ENCODE measurements at places on chromosomes 1 and 21.

DNA sequence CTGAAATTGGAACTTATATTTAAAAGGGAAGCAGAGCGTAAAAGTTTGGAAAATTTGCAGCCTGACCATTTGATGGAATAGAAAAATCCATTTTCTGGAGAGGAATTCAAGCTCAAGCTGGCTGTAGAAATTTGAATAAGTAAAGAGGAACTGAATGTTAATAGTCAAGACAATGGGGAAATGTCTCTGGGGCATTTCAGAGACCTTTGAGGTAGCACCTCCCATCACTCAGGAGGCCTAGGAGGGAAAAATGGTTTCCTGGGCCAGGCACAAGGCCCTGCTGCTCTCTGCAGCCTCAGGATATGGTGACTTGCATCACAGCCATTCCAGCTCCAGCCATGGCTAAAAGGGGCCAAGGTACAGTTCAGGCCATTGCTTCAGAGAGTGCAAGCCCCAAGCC lies 17.6 kb upstream of the TSHB start:
- DNase-seq, result no peak

DNA sequence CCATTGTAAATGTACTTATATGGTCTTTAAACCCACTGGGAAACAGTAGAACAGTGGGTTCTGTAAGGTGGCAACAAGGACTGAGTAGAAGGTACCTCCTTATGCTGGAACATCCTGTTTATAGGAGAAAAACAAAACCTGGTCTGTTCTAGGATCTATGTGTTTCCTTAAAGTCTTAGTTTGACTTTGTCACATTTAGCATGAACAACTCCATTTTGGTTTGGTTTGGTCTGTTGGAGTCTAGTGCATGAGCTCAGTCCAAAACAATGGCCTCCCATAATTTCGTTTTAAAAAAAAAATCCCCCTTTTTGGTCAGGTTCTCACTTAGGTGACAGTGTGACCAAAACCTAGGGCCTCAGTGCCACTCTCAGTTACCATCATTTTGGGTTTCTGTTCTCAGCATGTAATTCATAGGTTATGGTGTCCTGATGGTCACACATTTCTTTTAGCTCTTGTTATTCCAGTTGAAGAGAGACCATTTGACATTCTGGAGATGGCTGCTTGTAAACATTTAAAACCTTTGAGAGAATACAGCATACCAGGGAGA lies 66.4 kb upstream of the IL12RB2 start:
- no peak for DNase-seq

DNA sequence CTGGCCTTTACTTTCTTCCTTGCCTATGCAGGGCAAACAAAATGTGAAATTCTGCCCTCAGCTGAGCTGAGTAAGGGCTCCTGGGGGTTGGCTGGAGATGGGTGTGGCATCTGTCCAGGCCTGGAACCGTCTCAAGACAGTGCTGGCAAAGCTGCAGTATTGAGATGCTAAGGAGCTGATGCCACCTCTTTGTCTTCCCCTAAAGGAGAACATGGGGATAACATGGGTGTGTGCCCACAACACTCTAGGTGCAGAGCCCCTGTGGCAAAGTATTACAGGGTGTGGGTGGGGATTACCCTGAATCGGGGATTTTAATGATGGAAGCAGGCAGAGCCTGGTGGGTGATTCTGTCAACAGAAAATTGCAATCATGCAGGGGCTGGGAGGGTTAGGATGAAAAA lies 2.5 kb upstream of the ST3GAL3 start:
- DNase-seq, result no peak

GRCh38 chr1:229666585-229666984 lies 40.5 kb downstream of the URB2 start:
- no peak for DNase-seq

DNA sequence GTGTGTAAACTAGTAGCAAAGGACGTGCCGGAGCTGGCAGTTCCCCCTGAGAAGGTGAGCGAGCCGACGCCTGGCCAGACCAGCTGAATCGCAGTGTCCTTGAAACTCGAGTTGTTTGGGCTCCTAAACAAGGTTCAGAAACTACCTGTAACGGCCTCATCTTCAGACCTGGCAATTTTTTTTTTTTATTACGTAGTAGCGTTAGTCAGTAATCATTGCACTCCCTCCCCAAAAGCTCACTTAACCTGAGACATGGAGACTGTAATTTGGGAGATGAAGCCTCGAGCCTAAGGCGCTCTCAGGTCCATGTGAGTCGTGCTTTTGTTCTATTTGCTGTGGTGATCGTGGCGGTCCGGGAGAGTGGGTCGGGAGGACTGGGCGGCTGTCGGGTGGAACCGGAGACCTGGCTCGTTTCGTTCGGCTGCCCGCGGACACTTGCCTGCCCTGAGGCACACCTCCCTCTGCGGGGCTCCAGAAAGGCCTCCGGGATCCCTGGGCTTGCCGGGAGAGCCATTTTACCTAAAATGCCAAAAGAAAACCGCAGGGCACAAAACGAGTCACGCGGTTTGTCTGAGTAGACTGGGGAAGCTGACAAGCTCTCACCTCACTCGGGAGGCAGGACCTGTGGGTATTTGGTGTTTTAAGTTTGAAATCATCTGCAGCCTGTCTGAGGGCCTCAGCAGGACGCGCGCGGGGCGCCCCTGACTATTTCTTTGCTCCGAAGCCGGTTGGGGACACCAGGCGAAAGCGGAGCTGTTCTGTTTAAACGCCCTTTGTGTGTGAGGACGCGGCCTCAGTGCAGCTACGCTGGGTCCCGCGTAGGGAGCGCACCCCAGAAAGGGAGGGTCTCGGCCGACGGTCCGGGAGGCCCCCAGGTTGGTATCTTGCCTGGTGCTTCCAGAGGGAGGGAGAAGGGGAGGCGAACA lies 722 bp downstream of the LHX8 start:
- no peak for DNase-seq

- DNase-seq, result no peak
These were observed 98.5 kb downstream of the ATG4C start for GRCh38 chr1:62882201-62883104.

DNA sequence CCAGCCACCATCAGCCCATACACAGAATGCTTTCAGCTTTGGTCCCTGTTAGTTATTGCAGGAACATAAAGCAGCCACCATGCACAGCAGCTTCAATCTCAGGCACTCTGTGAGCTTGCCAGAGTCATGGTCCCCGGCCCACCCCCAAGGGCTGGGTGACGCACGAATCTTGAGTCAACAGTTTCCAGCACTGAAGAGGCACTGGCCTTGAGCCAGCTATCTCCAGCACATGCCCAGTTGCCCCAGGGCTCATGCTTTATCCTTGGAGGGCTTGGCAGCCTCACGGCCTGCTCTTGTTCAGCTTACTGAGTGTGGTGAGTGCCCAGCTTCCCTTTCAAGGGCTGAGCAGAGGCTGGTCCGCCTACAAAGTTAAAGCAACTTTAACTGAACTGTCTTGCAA lies 200.7 kb upstream of the RAB4A start:
- peak; percentile 28 for DNase-seq

DNA sequence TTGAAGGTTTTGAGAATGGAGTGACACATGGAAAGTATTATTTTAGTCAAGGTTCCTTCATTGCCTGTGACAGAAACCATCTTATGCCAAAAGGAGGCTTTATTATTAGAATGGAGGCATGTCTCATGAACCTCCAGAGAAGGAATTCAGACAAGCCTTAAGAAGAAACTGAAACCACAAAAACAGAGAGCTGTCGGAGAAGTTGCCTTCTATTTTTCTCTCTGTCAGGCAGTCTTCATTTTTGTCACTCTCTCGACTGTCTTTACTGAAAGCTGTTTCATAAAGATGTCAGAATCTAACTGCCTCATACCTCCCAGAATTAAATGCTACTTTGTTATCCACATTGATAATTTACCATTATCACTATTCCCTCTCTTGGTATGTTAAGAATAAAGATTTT lies 434.7 kb upstream of the ADGRL4 start:
- DNase-seq, result no peak

DNA sequence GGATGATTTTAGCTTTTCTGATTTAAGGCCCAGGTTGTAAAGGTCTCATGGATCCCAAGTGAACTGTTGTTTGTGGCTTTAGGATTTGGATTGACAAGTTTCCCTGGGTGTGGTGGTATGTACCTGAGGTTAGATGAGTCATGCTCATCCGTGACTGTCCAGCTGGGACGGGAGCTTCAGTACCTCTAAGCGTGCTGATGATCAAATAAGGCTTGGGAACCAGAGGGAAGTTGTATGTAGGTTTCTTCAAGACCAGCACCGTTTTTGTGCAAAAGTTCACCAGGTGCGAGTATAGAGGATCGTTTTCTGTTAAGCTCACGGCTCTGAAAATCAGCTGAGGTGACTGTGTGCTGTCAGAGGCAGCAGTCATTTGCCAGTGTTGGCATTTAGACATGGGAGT lies 19.8 kb downstream of the PLA2G2E start:
- no peak for DNase-seq

- DNase-seq, result peak; percentile 53
These were observed 7.4 kb downstream of the EFNA4 start for GRCh38 chr1:155070721-155071569.

DNA sequence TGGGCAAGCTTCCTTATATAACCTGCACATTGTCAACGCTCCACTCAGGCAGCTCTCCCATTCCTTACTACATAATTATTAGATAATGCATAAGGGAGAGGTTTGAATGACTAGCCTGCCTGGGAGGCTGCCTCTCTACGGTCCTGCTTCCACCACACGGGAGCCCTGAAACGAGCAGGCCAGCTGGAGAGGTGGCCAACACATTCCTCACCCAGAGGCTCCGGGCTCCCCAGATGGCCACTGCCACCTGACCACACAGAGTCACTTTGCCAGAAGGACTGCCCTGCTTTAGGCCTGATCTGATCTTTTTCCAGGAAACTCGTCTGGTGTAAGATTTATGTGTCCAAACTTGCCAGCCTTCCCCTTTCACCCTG lies 27.9 kb downstream of the HIVEP3 start:
- no peak for DNase-seq

DNA sequence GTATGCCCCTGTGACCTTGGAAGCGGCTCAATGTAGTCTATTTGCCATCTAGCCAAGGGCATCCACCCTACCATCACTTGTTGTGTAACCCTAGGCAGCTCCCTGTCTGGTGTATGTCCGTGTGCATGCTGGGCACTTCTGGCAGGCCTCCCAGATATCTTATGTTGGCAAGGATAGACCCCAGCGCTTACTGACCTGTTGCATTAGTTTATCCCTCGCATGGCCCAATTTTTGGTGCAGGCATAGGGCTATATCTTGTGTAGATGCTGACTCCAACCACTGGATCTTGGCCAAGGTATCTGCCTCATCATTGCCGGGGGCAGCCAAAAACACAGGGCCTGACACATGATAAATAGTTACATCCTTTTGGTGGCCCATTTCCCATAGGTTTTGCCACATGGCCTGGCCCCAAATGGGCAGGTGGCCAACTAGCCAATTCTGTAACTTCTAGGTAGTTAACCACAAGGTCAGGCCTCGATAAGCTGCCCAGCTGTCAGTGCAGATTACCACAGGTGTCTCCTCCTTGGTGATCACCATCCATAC lies 14.0 kb upstream of the TBX19 start:
- no peak for DNase-seq

GRCh38 chr1:106912131-106912530 lies 144.3 kb upstream of the PRMT6 start:
- DNase-seq, result no peak

DNA sequence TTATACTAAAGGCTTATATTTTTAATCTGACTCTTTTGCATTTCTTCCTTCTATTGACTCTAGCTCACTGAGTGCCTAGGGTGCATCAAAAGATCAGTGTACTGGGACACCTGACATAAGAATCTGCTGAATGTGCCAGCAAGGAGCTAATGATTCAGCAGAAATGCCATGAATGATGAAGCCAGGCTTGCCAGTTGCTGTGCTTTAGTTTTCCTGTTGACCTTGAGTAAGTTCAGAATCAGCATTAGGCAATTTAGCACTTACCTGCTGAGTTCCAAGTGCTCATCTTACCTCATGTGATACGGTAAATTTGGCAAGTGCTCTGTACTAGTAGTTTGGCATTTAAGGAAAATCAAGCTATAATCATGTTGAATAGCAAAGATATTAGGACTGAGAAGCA lies 523.2 kb upstream of the B3GALT2 start:
- no peak for DNase-seq

DNA sequence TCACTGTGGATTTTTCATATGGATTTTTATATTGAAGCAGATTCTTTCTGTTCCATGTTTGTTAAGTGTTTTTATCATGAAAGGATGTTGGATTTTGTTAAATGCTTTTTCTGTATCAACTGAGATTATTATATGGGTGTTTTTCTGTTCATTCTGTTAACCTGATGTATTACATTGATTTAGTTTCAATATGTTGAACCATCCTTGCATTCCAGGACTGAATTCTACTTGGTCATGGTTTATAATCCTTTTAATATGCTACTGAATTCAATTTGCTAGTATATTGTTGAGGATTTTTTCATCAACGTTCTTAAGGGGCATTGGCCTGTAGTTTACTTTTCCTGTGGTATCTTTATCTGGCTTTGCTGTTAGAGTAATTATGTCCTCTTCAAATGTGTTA lies 55.8 kb downstream of the CCDC30 start:
- DNase-seq, result no peak

GRCh38 chr21:46667741-46668380 lies 32.4 kb downstream of the PRMT2 start:
- peak; percentile 11 for DNase-seq

GRCh38 chr21:36200081-36200561 lies 43.5 kb downstream of the DOP1B start:
- no peak for DNase-seq

DNA sequence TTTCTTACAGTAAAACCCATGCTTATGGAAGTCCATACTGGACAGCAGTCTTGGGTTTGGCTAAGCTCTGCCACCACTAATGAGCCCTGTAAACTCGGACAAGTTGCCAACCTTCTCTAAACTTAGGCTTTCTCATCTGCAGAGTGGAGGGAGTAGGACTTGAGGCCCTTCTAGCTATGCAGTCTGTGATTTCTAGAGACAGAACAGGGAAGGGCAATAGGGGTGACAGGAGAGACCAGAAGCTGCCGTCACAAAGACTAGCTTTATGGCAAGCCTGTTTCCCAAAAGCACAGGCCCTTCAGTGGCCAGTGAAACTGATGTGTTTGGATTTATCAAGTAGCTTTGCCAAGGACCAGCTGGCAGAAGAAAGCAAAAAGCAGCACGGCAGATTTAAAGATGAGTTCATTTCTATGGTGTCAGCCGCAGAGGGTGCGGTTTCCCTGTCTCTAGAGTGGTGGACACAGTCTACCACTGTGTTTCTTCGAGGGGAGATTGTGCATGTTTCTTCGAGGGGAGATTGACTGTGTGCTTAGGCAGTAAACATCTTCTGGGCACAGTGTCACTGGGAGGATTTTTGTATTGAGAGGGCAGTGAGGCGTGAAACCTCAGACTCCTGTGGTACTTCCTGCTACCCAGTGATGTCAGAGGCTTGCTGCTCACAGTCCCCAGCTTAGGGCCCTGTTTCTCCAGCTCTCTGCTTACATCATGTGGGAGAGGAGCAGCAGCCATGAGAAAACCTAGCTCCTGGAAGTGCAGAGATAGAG lies 119.0 kb downstream of the ROR1 start:
- peak; percentile 68 for DNase-seq

- peak; percentile 55 for DNase-seq
These were observed 113.7 kb downstream of the ZSCAN20 start for GRCh38 chr1:33586106-33586505.

Data from brain microvascular endothelial cell (primary cell).